Right cardiac atrium (tissue), 5 donors: ENCODE measurements at places on chromosomes 1 and 21. TPM values are rescaled to one million over a fixed set of nuclear protein-coding genes. Genes with fewer than 3 reads are reported as not detected.

DNA sequence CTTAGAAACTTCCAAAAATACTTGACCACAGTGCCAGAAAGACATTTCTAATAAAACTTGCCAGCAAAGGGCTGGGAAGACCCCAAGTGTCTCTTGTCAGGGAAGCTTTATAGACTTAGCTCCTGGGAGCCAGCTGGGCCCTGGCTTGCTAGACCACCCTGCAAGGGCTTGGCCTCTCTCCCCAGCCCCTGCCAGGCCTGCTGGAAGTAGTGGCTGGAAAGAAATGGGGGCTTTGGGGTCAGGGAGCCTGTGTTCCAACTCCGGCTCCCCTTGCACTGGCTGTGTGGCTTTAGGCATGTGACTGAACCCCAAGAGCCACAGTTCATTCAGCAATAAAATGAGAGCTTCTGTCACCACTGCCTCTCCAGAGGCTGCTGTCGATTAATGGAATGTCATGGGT, 31.1 kb downstream of the H3-3A start:
- no peak for DNase-seq

GRCh38 chr1:31064718-31065309, 703 bp downstream of the PUM1 start:
- no peak for DNase-seq

DNA sequence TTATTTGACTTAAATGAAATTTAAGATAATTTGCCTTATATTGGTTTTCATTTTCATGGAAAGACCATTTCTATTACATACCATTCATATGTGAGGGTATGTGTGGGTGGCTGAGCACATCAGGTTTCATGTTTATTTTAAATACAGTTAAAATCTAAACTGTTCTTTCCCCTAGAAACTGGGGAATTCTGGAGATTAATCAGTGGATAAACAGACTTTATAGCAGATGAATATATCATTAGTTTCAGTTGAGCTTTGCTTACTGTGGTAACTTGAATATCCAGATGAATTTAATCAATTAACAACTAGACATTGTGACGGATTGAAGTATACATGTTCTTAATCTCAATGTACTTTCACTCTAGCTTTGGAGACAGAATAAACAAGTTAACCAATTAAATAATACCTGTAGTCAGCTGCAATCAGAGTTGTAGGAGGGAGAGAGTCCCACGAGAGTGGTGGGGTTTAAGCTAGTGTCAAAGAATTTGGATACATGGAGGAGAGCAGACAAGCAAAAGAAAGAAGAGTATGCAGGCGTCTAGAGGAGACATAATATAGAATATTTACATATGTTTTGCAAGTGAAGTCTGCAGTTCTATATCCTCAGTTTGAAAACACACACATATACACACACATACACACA, 97.6 kb downstream of the PDE4B start:
- no peak for DNase-seq

- no peak for DNase-seq
Measured at GRCh38 chr1:49102752-49103151, 326.1 kb upstream of the BEND5 start.

DNA sequence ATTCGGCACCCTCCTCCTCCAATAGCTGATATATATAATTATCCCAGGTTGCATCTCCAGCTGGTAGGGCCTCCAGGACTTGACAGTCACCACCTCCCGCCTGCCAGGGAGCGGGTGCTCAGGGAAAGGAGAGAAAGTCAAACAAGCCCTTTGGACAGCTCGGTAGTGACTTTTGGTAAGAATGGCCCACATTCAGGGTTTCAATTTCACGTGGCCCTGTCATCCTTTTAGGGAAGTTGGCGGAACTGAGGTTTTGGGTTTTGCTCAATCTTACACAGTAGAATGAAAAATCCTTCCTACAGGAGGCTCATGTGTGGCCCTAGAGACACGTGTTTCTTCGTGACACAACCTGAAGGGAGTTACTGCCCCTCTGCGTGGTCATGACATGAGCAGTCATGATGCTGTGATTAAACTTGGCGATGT, 44.2 kb downstream of the CAPN8 start:
- DNase-seq: no peak

PADI1 gene
- total RNA-seq: not detected

NR1I3 gene
- total RNA-seq: not detected

NID1 gene
- 79.7 TPM for total RNA-seq

ALG14 gene
- total RNA-seq: 3.7 TPM
